H1 (cell line): ENCODE measurements at places on chromosomes 1 and 21. TPM values are rescaled to one million over a fixed set of nuclear protein-coding genes. Genes with fewer than 3 reads are reported as not detected.

GRCh38 chr1:41712695-41713094 lies 206.0 kb downstream of the HIVEP3 start:
- no peaks in the 10 kb centered on the region; the same call in 1 of the 2 replicates for H3K27me3 ChIP-seq
- DNase-seq: no peak
- no peak overlapping the region for H3K27ac ChIP-seq

GRCh38 chr1:182885591-182885990 lies 46.4 kb downstream of the DHX9 start:
- peaks cover 82% of the 10 kb centered on the region for H3K36me3 ChIP-seq
- no peaks in the 10 kb centered on the region for H3K27me3 ChIP-seq
- H3K4me3 ChIP-seq: no peak overlapping the region
- no peak overlapping the region for H3K27ac ChIP-seq
- DNase-seq: no peak

DNA sequence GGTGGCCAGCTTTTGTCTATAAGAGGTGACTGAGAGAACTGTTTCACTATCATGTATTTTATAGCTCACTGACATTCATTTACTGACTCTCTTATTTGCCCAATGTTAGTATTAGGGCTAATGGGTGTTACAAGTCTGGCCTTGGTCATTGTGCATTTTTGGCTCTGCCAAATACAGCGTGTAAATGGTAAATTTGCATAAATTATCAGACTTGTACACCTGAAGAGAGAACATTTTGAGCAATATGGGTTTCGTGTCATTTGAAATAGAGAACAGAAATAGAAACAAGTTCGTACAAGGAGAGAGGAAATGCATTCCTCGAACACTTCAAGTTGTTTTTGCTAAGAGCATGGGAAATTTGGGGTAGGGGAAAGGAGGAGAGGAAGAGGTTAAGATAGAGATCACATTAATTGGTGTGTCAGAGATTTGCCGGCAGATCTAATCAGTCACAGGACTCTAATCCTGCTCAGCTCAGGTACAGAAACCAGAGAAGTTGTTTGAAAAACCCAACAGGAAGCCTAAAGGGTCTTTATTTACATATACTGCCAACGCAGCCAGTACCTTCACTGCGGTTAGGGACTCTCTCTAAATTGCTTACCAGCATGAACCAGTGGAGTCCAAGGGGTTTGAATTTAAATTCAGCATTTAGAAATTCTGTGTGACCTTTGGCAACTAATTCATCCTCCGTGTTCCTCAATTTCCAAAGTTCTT lies 261.5 kb downstream of the GPATCH2 start:
- no peaks in the 10 kb centered on the region for H3K36me3 ChIP-seq
- peaks cover 13% of the 10 kb centered on the region for H3K4me1 ChIP-seq
- no peak overlapping the region for H3K4me3 ChIP-seq
- peaks cover 13% of the 10 kb centered on the region for H3K27me3 ChIP-seq

GRCh38 chr1:211705467-211706091 lies 30.2 kb upstream of the NEK2 start:
- H3K4me1 ChIP-seq: no peaks in the 10 kb centered on the region
- no peak overlapping the region for H3K4me3 ChIP-seq
- DNase-seq: no peak
- H3K27ac ChIP-seq: no peak overlapping the region
- no peaks in the 10 kb centered on the region for H3K36me3 ChIP-seq

GRCh38 chr1:226365831-226366231 lies 42.1 kb downstream of the PARP1 start:
- H3K4me1 ChIP-seq: no peaks in the 10 kb centered on the region
- no peak for DNase-seq
- peaks cover 97% of the 10 kb centered on the region for H3K36me3 ChIP-seq
- no peak overlapping the region for H3K4me3 ChIP-seq
- no peaks in the 10 kb centered on the region for H3K27me3 ChIP-seq

DNA sequence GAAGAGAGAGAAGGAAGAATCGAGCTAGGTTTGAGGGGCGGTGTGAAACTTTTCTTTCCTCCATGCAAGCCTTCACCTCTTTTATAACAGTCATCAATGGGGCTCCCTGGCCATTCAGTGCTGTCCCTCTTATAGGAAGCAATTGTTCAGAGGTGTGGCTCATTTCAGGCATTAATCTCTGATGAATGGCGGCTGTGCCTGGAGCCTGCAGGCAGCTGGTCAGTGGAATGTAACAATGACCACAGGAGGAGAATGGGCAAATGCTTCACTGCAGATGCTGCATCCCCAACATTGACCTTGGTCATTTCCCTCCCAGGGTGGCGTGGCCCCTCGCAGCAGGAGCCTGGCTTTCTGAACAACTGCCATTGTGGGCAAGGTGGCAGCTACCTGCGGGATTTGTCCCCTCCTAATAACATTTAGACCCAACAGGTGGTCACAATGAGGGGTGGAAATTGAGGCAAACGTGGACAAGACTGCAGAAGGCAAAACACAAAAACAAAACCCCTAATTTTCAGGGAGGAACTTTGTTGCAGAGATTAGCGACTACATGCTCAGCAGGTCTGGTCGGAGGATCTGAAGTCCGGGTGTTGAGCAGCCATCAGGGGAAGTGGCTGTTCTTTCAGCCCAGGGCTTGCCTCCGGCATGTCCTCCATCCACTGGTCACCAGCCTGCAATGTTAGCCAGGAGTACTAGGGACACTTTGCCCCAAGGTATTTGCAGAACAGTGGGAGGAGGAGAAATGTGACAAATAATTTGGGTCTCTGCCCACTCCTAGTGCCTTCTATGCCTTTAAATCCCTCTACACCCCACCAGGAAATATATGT lies 97.3 kb upstream of the PAXBP1 start:
- H3K36me3 ChIP-seq: no peaks in the 10 kb centered on the region
- DNase-seq: no peak
- H3K27me3 ChIP-seq: no peaks in the 10 kb centered on the region
- no peaks in the 10 kb centered on the region for H3K4me1 ChIP-seq
- no peak overlapping the region for H3K27ac ChIP-seq

DNA sequence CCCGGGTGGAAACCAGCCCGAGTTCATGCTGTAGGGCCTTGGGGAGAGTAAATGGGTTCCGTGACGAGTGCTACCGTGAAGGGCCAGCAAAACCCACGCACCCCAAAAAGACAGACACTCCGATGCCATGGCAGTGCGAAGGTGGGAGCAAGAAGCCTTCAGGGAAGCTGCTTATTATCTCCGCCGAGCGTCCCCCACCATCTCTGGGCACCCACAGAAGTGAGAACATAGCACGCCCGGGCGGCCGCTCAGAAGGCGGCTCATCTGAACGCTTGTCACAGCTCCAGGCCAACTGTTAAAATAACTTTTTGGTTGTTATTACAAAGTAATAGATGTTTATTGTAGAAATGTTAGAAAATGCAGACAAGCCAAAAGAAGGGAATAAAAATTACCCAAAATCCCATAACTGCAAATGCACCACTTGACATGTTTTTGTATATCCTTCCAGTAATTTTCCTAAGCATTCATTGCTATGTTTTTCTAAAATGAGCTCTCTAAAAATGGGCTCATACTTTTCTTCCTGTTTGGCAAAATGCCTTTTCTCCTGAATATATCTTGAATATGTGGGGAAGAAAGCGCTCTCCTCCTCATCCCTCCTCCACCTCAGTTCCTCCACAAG lies 234.9 kb downstream of the NPHP4 start:
- peaks cover 4% of the 10 kb centered on the region for H3K4me1 ChIP-seq
- DNase-seq: no peak
- H3K36me3 ChIP-seq: no peaks in the 10 kb centered on the region
- H3K27ac ChIP-seq: no peak overlapping the region
- no peak overlapping the region for H3K4me3 ChIP-seq

- no peaks in the 10 kb centered on the region for H3K36me3 ChIP-seq
- peaks cover 7% of the 10 kb centered on the region for H3K27me3 ChIP-seq
- no peaks in the 10 kb centered on the region for H3K4me1 ChIP-seq
- no peak overlapping the region for H3K27ac ChIP-seq
These were observed 4.0 kb upstream of the SMIM12 start for GRCh38 chr1:34863501-34863900.

- no peak overlapping the region for H3K27ac ChIP-seq
- H3K4me1 ChIP-seq: peaks cover 6% of the 10 kb centered on the region
- no peak overlapping the region for H3K4me3 ChIP-seq
- DNase-seq: no peak
These were observed 333.6 kb downstream of the DUSP10 start for GRCh38 chr1:221408117-221408803.

GRCh38 chr1:212754680-212755079 lies 36.9 kb downstream of the NSL1 start:
- no peak for DNase-seq
- H3K27me3 ChIP-seq: no peaks in the 10 kb centered on the region
- H3K4me1 ChIP-seq: peaks cover 8% of the 10 kb centered on the region
- H3K4me3 ChIP-seq: no peak overlapping the region
- peaks cover 3% of the 10 kb centered on the region for H3K36me3 ChIP-seq

- no peak overlapping the region for H3K27ac ChIP-seq
- no peaks in the 10 kb centered on the region for H3K27me3 ChIP-seq
- H3K36me3 ChIP-seq: no peaks in the 10 kb centered on the region
- H3K4me3 ChIP-seq: no peak overlapping the region
- no peak for DNase-seq
These were observed 497.4 kb downstream of the DPYD start for GRCh38 chr1:97423403-97423802.

- H3K27ac ChIP-seq: no peak overlapping the region
- no peak overlapping the region for H3K4me3 ChIP-seq
- no peaks in the 10 kb centered on the region for H3K4me1 ChIP-seq
- no peaks in the 10 kb centered on the region for H3K36me3 ChIP-seq
- no peaks in the 10 kb centered on the region for H3K27me3 ChIP-seq
These were observed 14.5 kb upstream of the VPS13D start for GRCh38 chr1:12215118-12215961.

- DNase-seq: no peak
- no peak overlapping the region for H3K27ac ChIP-seq
- no peaks in the 10 kb centered on the region for H3K36me3 ChIP-seq
- H3K4me1 ChIP-seq: no peaks in the 10 kb centered on the region
- H3K4me3 ChIP-seq: no peak overlapping the region
These were observed 63.7 kb downstream of the TENT5C start for GRCh38 chr1:117669572-117669971.

- no peaks in the 10 kb centered on the region for H3K36me3 ChIP-seq
- DNase-seq: no peak
- H3K4me1 ChIP-seq: no peaks in the 10 kb centered on the region
- no peak overlapping the region for H3K27ac ChIP-seq
- H3K27me3 ChIP-seq: no peaks in the 10 kb centered on the region
These were observed 16.8 kb downstream of the MRTO4 start for GRCh38 chr1:19268445-19268844.

- H3K27ac ChIP-seq: no peak overlapping the region
- no peak for DNase-seq
- H3K27me3 ChIP-seq: no peaks in the 10 kb centered on the region
- no peaks in the 10 kb centered on the region for H3K36me3 ChIP-seq
These were observed 8.0 kb upstream of the B4GALT3 start for GRCh38 chr1:161185282-161185682.

DNA sequence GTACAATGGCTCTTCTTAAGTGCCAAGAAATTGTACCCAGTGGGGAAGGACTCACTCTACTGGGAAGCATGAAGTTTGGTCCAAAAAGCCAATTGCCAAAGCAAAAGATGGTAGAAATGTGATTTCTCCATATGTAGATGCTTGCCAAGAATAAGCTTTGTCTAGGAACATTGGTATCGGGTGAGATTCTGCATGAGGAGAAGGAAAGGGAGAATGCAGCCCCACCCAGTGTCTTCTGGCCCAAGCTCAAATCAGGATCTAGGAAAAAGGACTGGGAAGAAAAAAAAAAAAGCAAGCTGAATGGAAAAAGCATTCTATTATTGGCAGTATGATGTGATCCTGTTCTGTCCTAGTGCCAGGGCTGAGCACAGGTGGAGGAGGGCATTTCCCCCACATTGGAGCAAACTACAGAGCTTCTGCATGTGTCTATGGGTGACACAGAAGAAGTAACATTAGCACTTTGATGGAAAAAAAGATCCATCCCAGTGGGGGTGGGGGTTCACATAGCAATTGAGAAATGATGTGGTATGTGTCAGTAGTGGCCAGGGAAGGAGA lies 226.6 kb downstream of the KCNH1 start:
- H3K4me1 ChIP-seq: no peaks in the 10 kb centered on the region
- H3K36me3 ChIP-seq: no peaks in the 10 kb centered on the region
- no peak overlapping the region for H3K27ac ChIP-seq
- H3K27me3 ChIP-seq: no peaks in the 10 kb centered on the region

DNA sequence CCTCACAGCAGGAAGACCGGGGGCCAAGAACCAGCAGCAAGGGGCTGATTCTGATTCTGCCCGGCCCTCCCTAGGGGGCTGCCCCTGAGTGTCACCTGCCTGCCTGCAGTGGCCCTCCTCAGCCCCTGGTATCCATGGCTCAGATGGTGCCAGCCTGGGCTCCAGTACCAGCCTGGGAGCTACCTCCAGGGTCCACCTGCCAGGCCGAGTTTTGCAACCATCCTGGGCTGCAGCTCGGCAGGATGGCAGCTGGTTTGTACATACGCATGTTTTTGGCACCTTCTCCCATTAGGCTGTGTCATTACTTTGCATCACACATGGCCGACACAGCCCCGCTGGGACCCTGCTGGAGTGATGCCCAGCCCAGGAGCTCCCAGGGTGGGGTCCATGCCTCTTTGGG lies 93.3 kb upstream of the WNT4 start:
- DNase-seq: no peak
- no peak overlapping the region for H3K27ac ChIP-seq
- H3K27me3 ChIP-seq: no peaks in the 10 kb centered on the region; the same call in 1 of the 2 replicates
- H3K36me3 ChIP-seq: no peaks in the 10 kb centered on the region
- H3K4me1 ChIP-seq: peaks cover 14% of the 10 kb centered on the region
- no peak overlapping the region for H3K4me3 ChIP-seq

DNA sequence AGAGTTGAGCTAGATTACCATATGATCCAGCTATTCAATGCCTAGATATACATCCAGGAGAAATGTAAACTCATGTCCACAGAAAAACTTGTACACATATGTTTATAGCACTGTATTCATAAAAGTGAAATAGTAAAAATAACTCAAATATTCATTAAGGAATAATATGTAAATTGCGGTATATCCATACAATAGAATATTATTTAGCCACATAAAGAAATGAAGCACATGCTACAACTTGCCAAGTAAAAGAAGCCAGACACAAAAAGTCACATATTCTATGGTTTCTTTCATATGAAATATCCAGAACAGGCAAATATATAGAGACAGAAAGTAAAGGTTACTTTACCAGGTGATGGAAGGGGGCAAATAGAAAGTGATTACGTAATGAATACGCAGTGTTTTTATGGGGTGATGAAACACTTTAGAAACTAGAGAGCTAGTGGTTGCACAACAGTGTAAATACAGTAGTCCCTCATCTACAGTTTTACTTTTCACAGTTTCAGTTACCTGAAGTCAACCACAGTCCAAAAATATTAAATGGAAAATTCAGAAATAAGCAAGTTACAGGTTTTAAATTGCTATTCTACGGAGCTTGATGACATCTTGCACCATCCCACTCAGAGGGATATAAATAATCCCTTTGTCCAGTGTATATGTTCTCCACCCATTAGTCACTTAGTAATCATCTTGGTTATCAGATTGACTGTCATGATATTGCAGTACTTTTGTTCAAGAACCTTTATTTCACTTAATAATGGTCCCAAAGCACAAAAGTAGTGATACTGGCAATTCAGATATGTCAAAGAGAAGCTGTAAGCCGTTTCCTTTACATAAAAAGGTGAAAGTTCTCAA lies 62.3 kb downstream of the ZNF644 start:
- no peaks in the 10 kb centered on the region for H3K4me1 ChIP-seq
- peaks cover 3% of the 10 kb centered on the region; the same call in 1 of the 2 replicates for H3K36me3 ChIP-seq
- no peak overlapping the region for H3K27ac ChIP-seq
- DNase-seq: no peak
- H3K4me3 ChIP-seq: no peak overlapping the region

PTGS2 gene
- 0.28 and 0.29 TPM in 2 replicates for polyA plus RNA-seq

CLDN17 gene
- polyA plus RNA-seq: not detected in 2 replicates

LEPR gene
- polyA plus RNA-seq: 1.1 and 1.3 TPM in 2 replicates

OR2L5 gene
- not detected in 2 replicates for polyA plus RNA-seq

BGLAP gene
- 1.5 and 3.2 TPM in 2 replicates for polyA plus RNA-seq

INSRR gene
- 0.02 TPM in 2 replicates for polyA plus RNA-seq
